T-helper 2 cell treated with Interferon-gamma antibody and Interleukin-4, amounts not matched to agents 5 μg/mL and 100 μg/mL, for 36 hours (primary cell): ENCODE measurements at places on chromosomes 4 and X.
A peak's percentile ranks its signal among the peaks of the same experiment; 100 is the strongest.

DNA sequence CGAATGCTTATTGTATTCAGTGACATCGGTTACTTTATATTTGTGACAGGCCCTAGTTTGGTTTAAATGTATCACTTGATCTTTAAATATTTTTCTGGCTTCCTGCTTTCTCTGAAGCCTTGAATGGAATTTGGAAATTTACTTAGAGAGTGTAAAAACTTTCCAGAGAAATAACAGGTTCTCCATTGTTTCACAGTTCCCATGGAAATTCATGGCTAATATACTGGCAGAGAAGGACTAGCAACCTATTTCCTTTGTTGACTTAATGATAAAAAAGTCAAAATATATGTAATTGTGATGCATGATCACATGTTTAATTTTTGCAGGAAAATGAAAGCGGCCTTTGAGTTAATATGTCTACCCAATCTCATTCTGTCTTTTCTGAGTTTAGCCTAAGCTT lies 13.2 kb downstream of the NEIL3 start:
- DNase-seq: no peak

DNA sequence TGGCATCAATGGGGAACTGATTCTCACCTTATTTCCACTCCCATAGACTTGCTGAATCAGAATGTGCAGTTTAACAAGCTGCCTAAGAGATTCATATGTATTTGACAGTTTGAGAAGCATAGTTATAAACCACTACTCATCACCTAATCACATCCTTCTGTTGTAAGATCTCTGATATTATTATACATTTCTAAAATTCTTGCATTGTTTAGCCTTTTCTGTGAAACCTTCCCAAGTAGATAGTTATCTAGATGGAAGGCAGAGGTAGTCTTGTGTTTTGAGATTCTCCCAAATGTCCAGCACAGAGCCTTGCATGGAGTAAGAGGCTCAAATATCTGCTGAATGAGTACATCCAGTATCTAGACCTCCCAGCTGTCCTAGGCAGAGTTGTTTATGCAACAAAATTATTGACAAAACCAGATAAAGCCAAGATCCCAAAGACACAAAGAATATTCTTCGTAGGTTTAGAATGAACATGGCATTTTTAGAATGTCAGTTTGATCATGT lies 227.3 kb downstream of the KDR start:
- no peak for DNase-seq

DNA sequence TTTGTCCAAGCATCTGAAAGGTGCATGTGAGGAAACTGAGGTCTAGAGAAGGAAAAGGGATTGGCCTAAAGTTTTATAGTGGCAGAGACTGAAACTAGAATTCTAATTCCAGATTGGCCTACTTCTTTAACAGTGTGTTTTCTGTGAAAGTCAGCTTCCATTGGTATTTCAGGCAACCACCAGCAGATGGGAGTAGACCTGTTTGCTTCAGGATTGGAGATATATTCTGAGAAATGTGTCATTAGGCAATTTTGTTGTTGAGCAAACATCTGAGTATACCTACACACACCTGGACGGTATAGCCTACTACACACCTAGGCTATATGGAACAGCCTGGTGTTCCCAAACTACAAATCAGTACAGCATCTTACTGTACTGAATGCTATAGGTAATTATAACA lies 207.3 kb upstream of the RADX start:
- no peak for DNase-seq

GRCh38 chrX:85107407-85107806 lies 103.7 kb downstream of the APOOL start:
- no peak for DNase-seq

DNA sequence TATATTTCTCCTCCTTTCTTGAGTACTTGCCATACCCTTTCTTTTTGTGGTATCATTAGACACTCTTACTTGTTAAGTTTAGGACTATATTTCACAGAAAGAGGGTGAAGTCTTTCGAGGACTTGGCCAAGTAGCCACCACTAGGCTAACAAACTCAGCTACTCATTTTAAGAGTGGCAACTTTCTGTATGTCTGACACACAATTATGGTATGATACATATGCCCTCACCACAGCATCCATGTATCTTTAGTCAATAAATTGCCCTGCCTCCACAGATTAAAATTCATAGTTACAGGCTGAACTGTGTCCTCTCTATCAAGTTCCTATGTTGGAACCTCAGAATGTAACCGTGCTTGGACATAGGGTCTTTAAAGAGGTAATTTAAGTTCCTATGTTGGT lies 23.2 kb downstream of the TAPT1 start:
- DNase-seq: no peak

DNA sequence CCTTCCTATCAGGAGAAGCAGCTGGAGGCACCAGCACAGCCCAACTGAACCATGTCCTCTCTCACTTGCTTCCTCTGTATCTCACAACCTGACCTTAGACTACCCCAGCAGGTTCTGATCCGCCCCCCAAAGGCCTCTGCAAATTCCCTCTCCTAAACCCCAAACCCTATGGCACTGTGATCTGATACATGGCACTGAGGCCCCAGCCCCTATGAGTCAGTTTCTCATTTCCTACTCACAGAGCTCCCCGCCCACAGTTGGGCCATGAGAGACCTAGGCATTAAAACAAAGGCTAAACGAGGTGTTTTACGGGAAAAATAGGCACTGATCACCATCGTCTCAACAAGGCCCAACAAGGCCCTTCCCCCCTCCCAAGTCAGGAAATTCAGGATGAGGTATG lies 19.1 kb downstream of the SASH3 start:
- peak; percentile 47 for DNase-seq

DNA sequence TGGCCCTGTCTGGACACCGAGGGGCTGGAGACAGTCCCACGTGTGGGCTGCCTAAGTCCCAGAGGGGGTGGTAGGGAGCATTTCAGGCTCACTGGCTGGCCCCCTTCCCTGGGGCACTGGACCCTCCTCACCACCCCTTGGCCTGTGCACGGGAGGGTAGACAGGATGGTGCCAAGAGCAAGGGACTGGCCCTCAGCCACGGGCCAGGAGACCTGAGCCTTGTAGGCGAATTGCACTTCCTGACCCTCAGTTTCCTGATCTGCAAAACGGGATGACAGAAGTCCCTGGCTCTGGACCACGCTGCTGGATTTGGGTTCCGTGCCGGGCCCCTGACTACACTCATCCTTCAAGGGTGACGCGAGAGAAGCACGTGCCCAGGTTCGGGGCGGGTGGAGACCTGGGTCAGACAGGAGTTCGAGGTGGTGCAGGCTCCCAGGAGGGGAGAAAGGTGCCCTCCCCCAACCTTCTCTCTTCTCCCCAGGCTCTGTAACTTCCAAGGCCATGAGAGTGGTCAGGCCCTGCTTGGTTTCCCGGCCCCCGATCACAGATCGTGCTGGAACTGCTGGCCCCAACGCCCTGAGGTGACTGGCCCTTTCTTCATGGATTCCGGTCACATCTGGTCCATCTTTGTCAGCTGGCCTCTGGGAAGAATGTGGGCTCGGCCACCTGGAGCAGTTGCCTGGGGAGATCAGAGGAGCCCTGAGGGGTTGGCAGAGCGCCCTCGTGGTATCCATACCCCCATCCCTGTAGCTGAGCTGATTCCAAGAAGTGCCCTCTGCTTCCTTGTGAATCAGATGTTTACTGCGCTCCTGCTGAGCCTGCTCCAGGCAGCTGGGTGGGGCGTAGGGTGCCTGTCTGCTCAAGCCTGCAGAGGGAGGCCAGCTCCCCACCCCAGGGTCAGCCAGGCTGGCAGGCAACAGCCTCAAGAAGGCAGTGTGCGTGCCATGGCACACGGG lies 3.3 kb downstream of the SH3BP2 start:
- DNase-seq: no peak

- no peak for DNase-seq
Observed at GRCh38 chrX:139929876-139930275, 3.0 kb downstream of the ATP11C start.

- DNase-seq: no peak
Observed at GRCh38 chrX:34563061-34563460, 94.0 kb downstream of the TMEM47 start.

DNA sequence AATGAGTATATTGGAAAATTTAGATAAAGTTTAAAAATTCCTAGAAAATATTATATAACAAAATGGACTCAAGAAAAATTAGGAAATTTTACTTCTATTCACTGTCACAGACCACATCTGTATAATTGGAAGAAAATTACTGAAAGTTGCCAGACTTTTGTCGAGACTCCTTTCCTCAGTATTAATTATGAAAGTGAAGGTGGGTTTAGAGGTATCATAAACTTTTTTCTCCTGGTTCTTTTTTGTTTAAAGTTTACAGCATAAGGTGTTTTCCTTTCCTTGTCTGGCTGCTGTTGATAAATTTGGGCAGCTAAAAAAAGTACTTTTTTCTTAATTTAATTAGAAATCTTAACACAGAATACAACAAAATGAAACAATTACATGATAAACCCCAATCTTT lies 6.7 kb upstream of the TEX13D start:
- no peak for DNase-seq

GRCh38 chr4:8860892-8861575 lies 10.6 kb downstream of the HMX1 start:
- DNase-seq: no peak

- no peak for DNase-seq
Observed at GRCh38 chrX:41665686-41666085, 23.1 kb upstream of the GPR34 start.

DNA sequence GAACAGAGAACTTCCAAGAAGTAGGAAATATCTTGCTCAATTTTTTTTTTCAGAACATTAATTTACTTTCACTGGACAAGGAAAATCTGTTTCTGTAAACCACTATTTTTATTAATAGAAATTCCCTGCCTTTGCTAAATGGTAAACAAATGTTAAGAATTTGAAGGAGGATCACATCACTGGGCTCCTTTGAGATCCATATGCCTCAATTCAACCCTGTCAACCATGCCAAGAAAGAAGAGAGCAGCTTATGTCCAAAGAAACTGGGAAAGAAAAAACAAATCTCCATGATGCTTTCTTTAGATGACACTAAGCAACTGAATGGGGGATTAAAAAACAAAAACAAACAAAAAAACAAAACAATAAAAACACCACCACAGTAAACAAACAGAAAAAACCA lies 47.7 kb downstream of the LNX1 start:
- DNase-seq: no peak

- DNase-seq: no peak
Observed at GRCh38 chr4:73798842-73799241, 37.6 kb upstream of the CXCL6 start.

GRCh38 chrX:53241558-53241957 lies 16.6 kb upstream of the KDM5C start:
- no peak for DNase-seq
